ENCODE measurements at places on chromosomes 5 and 9. TPM values are rescaled to one million over a fixed set of nuclear protein-coding genes. Genes with fewer than 3 reads are reported as not detected.

The SLC45A2 gene
- total RNA-seq, result not detected

The CCDC171 gene
- 0.58 TPM for total RNA-seq

The ACSL6 gene
- total RNA-seq, result not detected

The ZNF354C gene
- total RNA-seq, result 3.1 TPM

DNA sequence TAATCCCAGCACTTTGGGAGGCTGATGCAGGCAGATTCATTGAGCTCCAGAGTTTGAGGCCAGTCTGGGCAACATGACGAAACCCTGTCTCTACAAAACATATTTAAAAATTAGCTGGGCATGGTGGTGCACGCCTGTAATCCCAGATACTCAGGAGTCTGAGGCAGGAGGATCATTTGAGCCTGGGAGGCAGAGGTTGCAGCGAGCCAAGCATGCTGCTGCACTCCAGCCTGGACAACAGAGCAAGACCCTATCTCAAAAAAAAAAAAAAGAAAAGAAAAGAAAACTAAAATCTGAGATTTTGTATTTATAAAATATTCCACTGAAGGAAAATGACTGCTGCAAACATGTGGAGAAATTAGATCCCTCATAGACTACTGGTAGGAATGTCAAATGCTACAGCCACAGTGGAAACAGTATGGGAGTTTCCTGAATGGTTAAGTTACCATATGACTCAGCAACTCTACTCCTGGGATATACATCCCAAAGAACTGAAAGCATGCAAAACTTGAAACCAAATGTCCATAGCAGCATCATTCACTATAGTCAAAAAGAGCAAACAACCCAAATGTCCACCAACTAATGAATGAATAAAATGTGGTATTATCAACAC, 106.1 kb downstream of the UBAP2 start:
- peak; percentile 27 for DNase-seq

DNA sequence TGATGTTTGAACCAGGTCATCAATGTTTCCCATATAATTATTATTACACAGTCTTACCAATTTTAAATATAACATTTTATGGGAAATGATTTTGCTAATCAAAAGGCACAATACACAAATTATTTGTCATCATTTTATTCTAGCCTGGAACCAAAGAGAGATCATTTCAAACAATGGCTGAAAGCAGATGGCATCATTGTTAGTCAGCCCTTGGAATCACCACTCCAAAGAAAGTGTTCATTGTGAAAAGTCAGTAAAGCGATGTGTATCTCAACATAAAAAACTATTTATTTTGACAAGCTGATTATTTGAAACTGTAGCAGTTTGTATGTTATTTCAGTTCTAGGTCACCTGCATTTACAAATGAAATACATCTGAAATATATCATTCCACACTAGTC, 1068.7 kb downstream of the CDH12 start:
- DNase-seq, result no peak

GRCh38 chr5:18526792-18527405, 892.6 kb downstream of the TAF11L14 start:
- DNase-seq, result no peak

GRCh38 chr9:82106536-82106935, 118.0 kb downstream of the SPATA31D1 start:
- DNase-seq, result no peak

DNA sequence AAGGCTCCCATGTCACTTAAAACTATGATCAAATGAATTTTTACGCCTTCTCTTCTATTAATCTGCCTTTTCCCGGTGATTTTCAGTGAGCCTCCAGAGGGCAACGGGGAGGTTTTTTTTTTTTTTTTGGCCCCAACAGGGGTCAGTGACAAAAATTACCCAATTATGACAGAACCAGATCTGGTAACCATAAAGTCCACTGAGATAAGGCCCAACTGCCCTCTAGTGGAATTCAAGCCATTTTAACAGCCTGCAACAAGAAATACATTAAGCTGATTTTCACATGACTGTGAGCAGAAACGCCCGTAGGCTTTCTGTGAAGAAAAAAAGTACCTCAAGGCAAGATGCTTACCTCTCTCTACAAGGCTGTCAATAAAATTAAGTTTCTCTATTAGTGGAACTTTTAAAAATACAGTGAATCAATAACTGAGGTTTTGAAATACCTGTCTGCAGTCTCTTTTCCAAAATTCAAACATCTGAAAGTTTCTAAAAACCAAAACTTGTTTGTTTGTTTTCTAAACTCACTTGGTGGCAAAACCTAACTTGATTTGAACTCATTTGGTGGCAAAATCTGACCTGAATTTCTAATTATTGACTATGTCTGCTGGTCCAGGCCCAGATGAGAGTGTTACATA, 49.7 kb upstream of the FST start:
- no peak for DNase-seq

DNA sequence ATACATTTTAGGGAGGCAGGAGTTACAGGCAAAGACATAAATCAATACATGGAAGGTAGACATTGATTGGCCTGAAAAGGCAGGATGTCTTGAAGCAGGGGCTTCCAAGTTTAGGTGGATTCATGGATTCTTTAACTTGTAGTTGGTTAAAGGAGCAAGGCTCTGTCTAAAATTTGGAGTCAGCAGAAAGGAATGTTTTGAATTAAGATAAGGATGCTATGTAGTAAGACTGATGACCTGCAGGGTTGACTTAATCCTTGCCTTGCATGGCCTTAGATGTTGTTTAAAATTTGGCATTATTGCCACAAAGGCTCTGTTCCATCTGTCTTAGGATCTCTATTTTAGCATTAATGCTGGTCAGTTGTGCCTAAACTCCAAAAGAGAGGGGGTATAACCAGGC, 171.3 kb downstream of the C5orf15 start:
- DNase-seq, result no peak

DNA sequence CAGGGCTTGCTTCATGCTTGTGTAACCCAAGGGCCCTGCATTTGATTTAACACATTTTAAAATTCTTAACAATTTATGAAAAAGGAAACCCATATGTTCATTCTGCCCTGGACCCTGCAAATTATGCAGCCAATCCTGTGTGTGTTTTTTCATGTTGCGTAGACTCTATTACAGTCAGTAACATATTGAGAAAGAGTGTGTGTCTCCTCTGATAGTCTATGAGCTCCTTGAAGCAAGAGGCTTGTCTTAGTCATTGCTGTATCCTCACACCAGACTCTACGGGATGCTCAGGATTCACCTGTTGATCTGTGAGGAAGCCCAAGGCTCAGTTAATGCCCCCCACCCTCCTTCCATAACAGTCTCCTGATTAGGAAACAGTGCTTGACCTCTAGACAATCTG, 177.3 kb upstream of the DMAC1 start:
- DNase-seq, result no peak

- no peak for DNase-seq
Measured at GRCh38 chr5:7347377-7347776, 48.6 kb upstream of the ADCY2 start.

DNA sequence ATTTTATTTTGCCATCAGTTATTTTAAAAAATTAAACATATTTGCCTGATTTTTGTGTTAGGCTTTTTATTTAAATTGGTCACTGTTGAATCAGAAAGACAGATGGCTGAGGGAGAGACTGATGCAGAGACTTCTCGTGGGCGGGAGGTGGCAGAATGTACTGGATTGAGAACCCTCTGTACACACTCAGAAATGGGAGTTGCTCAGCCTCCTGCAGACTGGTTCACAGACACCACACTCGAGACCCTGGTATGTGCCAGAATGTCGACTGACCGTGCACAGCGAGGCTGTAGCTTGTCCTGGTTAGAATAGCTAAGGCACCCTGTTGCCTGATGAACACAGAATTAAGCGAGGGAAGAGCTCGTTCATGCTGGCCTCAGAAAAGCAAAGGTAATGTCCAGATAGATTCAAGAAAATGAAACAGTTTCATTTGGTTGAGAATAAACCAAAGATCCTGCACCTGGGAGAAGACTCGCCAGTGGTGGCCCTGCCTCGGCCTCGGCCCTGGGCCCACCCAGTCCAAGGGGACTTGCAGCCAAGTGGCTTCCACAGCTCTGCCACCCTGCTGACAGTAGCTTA, 71.3 kb upstream of the OTULINL start:
- DNase-seq, result no peak

DNA sequence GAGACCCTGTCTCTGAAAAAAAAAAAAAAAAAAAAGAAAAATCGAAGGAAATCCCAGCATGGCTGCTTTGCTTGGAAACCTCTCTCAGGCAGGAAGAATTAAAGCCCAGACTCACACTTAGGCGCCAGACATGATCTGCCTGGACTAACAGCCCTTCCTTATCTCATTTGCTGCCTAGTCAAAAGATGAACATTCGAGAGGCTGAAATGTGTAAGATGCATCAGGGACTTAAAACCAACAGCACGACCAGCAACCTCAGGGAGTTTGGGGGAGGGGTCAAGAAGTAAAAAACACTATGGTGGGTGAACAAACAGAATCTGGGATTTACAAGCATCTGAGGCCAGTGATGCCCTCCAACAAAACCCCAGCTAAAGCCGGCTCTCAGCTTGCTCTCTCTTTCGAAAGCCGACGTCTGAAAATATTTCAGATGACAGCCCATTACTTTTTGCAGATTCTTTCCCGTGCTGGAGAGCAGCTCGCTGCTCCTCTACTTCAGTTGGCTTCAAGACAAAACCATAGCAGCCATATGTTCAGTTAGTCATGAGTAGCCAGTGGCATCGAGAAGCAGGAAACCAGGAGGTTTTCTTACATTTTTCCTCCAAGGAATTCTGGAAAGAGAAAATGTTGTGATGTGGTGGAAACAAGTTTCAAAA, 249.9 kb downstream of the MARCHF11 start:
- no peak for DNase-seq

GRCh38 chr9:96510258-96510657, 60.3 kb downstream of the HABP4 start:
- no peak for DNase-seq

GRCh38 chr5:89300426-89300970, 417.5 kb upstream of the MEF2C start:
- no peak for DNase-seq

- DNase-seq, result no peak
Measured at GRCh38 chr5:5638211-5638610, 215.7 kb downstream of the ICE1 start.

GRCh38 chr9:73239570-73240265, 88.1 kb downstream of the ANXA1 start:
- DNase-seq, result no peak

Measured in glomerular endothelial cell (primary cell).